ENCODE measurements at places on chromosomes 7 and 10.

DNA sequence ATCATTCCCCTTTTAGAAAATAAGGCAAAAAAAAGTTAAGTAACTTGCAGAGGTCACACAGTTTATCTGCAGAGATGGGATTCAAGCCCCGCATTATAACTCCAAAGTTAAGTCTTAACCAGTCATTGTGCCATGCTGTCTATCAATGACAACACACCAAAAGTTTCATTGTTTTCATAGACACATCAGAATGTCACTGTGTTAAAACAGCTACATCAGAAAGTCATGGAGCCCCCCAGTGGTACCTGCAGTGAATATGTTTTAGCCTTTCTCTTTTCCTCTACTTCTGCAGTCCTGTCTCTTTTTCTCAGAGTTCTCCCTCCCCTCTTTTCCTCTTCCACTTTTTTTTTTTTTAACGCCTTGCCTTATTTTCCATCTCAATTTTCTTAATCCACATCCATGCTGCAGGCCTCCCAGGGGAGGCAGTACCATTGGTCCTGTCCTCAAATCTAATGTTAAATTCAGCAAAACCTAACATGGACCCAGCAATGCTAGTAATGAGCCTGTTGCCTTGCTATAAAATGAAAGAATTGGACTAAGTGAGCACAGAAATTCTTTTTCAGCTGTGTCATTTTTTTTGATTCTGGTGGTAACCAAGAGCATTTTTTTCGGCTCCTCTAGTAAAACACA, 3.8 kb upstream of the NRCAM start:
- no peak for DNase-seq

- DNase-seq, result no peak
Observed at GRCh38 chr10:3265088-3265487, 92.5 kb upstream of the PITRM1 start.

GRCh38 chr7:77202481-77202976, 2.9 kb upstream of the FGL2 start:
- no peak for DNase-seq

DNA sequence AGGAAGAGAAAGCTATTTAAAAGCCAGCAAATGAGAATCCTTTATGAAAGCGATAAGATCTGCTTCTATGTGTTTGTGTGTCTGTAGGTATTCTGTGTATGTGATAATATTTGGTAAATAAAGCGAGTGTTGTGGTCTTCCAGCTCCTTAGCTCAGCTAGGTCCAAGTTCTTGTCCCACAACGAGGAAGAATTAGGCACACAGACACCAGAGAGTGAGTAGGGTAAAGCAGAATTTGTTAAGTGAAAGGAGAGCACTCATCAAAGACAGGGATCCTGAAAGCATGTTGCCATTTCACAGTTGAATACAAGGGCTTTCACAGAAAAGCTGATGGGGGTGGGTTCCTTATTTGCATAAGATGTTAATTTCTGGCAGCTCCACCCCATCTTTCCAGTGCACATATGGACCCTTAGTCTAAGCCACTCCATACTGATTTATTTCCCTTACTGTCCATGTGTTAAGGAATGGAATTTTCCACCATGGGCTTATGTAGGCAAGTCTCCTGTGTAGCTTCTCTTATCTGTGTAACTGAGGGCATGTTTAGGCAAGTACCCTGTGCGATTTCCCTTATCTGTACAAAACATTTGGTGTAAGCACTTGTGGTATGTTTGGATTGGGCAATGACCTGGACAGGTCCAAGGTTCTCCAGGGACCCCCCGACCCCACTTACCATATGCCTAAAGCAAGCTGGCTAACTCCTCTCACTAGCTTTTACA, 165.9 kb upstream of the VIPR2 start:
- DNase-seq, result no peak

- DNase-seq, result no peak
Observed at GRCh38 chr10:86954681-86955500, 2.5 kb downstream of the MMRN2 start.

- DNase-seq, result no peak
Observed at GRCh38 chr7:146175716-146176115, 59.1 kb downstream of the CNTNAP2 start.

DNA sequence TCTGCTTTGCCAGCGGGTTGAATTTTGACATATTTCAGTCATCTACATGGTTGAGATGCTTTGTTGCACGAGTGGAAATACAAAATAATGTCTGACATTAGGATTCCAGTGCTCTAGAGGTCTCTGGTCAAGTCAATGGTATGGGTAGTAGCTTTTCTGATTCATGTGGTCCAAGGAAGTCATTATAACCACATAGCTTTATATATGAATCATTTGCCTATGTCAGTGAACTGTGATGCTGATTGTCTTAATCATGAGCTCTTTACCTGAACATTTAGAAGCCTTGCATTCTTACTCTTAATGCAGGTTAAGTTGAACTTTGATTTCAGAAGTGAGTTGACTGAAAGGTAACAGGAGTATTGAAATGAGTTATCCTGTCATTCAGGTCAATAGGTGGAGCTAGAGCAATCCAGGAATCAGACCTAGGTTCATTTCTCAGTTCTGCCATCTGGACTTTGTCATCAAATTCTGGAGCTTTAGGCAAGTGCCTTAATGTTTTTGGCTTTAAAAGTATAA, 3.3 kb downstream of the MAPK8 start:
- no peak for DNase-seq
